ENCODE measurements at places on chromosomes 11 and 22.

DNA sequence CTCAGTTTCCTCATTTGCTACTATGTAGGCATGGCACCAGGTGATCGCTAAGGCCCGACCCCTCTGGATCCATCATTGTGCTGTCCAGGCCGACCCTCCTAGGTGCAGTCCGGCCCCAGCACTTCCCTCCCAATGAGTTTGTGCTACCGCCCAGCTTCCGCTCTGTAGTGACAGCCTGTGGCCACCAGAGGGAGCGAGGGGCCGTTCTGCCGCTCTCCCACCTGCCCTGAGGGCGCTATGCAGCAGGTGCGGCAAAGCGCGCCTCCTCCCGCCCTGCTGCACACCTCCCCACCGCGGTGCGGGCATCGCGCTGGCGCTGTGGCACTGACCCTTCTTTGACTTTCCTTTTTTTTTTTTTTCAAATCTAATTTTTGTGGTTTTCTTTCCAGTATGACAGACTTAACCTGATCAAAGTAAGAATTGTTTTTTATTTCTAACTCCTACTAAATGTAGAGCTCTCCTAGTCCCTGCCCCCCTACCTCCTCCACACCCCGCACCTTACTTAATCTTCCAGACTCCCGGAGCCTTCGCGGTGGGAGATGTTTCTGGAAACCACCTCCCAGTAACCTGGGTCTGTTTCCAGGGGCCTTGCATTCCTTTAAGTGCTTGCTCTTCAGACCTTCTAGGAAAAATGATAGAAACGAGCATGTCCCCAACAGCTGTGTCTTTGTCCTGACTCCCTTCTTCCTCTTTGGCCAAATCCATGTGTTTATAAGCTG, 73.7 kb downstream of the SCN3B start:
- peak; percentile 54 for DNase-seq

GRCh38 chr11:129048911-129049310, 106.2 kb upstream of the TP53AIP1 start:
- DNase-seq, result no peak

- no peak for DNase-seq
Measured at GRCh38 chr11:46686886-46687795, 13.3 kb downstream of the ARHGAP1 start.

- no peak for DNase-seq
Measured at GRCh38 chr11:57626895-57627294, 22.8 kb downstream of the YPEL4 start.

DNA sequence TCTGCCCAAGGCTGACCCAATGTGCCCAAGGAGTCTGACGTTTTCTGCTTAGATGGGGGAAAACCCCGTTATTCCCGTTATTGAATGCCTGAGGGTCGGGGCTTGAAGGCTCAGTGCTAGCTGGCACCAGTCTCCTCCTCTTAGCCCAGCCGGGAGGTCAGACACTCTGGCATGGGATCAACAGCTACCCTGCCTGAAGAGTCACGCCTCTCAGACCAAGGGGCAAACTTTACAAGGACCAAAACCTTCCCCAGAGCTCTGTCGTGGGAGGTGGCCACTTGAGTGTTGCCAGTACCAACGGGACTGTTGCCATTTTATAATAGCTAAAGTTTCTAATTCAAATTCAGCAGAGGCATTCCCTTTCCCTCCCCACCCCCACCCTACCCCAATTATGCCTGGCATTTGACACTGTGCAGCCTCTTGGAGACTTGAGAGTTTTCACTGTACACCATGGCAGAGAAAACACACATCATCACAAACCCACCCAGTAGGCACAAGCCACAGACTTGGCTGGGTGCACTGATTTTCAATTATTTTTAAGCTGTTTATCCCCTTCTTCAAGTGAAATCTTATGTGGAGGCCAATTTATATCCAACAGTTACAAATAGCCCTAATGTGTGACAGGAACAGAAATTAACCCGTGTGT, 137.5 kb upstream of the SYT13 start:
- no peak for DNase-seq

- peak; percentile 37 for DNase-seq
Measured at GRCh38 chr11:111429066-111429506, 50.0 kb upstream of the POU2AF1 start.

GRCh38 chr11:15967166-15967565, 389.2 kb downstream of the SOX6 start:
- DNase-seq, result no peak

GRCh38 chr11:63802637-63803414, 10.4 kb upstream of the SPINDOC start:
- DNase-seq, result no peak

GRCh38 chr22:44730490-44731356, 21.7 kb upstream of the ARHGAP8 start:
- DNase-seq, result no peak

DNA sequence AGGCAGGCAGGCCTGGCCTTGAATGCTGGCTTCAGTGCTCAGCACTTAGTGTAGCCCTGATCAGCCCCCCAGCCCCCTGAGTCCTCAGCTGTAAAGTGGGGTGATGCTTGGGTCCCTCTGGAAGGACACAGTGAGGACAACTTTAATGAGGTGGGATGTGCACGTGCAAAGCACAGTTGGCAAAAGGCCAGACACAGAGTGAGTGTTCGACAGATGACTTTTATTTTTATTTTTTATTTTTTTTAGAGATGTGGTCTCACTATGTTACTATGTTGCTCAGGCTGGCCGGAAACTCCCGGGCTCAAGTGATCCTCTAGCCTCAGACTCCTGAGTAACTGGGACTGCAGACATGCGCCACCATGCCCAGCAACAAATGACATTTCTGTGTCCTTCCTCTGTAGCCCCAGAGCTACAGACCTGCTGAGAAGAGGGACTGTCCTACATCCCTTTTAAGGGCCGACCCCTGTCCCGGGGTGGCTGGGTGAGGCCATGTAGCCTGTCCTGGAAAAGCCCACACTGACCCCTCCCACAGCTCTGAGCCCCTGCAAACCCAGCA, 6.9 kb upstream of the C11orf96 start:
- DNase-seq, result no peak

DNA sequence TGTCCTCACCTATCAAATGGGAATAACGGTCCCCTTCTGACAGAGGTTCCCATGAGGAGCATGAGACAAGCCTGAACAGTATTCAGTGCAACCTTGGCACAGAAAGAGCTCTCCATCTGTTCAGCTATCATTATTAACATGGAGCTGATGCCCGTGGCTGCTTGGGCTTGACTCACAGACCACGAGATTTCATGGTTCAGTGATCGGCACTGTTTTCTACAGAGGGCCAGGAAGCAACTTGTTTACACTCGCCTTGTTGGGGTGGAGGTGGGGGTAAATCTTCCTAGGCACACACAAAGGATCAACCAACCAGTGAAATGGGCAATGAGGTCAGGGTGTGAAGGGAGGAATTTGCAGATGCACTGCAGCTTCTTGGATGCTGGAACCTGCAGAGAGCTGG, 88.2 kb downstream of the CWC15 start:
- no peak for DNase-seq

GRCh38 chr22:35209203-35209602, 48.1 kb upstream of the HMGXB4 start:
- no peak for DNase-seq
